ENCODE measurements at places on chromosomes 4 and X.

- no peak for DNase-seq
These were observed 10.2 kb upstream of the N4BP2 start for GRCh38 chr4:40046311-40046980.

- DNase-seq: no peak
These were observed 27.2 kb downstream of the MAB21L2 start for GRCh38 chr4:150609131-150609530.

GRCh38 chrX:26026179-26026578 lies 112.0 kb upstream of the MAGEB18 start:
- DNase-seq: no peak

GRCh38 chr4:3644849-3645627 lies 112.8 kb upstream of the LRPAP1 start:
- DNase-seq: no peak

DNA sequence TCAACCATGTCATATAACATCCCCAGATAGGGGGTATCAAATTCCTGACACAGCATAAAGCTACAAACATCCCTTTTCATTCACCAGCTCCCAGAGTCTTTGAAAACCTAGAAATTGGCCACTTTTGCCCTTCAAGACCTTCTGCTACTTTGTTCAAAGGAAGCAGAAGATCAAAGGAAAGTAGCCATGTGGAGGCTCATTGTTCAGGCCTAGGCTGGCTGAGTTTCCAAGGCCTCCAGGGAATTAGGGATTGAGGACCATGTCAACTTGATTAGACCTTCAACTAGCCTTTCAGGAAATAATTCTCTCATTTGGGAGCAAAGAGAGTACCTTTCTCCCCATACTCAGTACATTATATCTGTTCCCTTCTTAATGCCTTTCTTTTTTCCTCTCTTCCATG lies 66.8 kb upstream of the ATXN3L start:
- DNase-seq: no peak

Data from activated gamma-delta T cell treated with anti-CD3 and anti-CD28 coated beads, Interleukin-2, amount 50 U/mL, for 16 hours (primary cell).